Activated effector memory CD4-positive, alpha-beta T cell treated with anti-CD3 and anti-CD28 coated beads, Interleukin-2, amount 50 U/mL, for 16 hours (primary cell): ENCODE measurements at places on chromosomes 16 and 17.

- DNase-seq, result peak; percentile 86
Observed at GRCh38 chr17:41547921-41548843, 20.1 kb upstream of the KRT19 start.

DNA sequence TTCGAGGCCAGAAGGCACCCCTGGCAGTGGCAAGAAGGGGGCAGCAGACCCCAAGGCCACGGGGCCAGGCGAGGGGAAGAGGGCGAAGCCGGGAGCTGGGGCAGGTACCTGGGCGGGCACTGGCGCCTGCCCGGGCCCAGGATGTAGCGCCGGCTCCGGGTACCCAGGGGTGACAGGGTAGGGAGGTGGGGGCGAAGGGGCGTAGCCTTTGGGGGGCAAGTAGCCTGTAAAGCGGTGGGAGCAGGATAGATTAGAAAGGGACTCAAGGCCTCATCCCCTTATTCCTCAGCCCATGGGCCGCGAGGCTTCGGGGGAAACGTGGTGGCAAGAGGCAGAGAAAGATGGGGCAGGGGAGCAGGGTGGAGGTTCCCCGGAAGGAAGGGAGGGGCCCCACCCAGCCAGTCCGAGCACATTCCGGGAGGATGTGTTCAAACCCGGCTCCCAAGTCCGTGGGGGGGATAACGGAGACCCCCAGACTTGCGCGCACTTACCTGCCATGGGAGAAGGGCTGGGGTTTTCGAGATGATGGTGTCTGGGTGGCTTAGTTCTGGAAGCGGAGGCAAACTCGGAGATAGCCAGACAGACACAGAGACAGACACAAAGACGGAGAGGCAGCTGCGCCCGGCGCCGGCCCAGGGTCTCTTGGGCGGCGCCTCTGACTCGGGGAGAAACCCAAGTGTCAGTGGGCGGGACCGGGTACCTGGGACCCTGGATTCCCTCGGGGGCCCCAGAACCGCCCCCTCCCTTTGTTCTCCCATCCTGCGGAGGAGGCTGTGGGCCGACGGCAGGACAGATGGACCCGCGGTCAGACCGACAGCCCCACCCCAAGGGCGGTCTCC is 493 bp downstream of the PLSCR3 start:
- DNase-seq, result peak; percentile 78

- DNase-seq, result no peak
Observed at GRCh38 chr17:73924114-73924908, 279.2 kb upstream of the RPL38 start.

DNA sequence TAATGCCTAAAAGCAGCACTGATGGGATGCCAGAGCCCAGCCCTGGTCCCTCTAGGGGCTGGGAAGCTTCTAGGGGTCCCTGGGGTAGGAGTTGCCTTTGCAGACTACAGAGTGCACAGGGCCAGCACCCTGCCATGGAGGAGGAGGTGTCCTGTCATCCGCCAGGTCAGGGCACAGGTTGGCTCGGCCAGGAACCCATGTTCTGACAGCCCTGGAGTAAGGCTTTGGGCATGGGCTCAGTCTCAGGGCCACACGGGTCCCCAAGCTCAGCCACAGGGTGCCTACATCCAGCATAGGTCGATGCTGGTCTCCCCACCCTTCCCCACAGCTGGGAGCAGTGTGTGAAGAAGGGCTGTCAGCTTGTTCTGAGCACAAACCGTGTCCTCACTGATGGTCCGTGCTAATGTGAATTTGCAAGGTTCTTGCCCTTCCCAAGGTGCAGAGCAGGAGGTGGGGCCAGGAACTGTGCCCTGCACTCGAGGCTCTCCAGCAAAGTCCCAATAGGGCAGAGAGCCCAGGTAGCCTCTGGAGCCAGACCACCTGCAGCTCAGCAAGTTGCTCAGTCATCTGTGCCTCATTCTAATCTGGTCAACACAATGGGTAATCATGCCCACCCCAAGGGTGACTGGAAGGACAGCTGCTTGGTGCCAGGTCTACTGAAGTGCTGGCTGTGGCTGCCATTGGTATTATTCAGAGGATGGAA is 72.8 kb downstream of the AMFR start:
- DNase-seq, result peak; percentile 33

- DNase-seq, result no peak
Observed at GRCh38 chr16:25013751-25014499, 1.2 kb downstream of the ARHGAP17 start.
